ENCODE measurements at places on chromosomes 1 and 21.

DNA sequence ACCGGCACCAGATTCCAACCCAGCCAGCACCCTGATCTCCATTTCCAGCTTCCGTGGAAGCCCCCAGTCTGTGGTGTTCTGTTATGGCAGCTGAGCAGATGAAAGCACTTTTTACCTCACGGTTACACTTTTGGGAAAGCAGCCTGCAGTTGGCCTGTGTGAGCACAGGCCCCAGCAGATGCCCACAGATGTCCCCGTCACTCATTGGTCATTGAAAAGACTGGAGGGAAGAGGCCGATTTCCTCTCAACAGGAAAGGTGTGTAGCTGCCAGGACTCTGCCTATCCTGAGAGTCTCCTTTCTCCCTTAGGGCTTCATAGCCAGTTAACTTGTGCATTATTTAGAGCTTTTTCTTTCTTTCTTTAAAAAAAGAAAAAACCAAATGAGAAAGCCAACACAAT is 123.0 kb downstream of the PCBP3 start:
- no peak for DNase-seq

- no peak for DNase-seq
Observed at GRCh38 chr1:118842452-118843201, 145.5 kb downstream of the TBX15 start.

GRCh38 chr1:85576642-85577418 is 3.7 kb upstream of the CCN1 start:
- no peak for DNase-seq

DNA sequence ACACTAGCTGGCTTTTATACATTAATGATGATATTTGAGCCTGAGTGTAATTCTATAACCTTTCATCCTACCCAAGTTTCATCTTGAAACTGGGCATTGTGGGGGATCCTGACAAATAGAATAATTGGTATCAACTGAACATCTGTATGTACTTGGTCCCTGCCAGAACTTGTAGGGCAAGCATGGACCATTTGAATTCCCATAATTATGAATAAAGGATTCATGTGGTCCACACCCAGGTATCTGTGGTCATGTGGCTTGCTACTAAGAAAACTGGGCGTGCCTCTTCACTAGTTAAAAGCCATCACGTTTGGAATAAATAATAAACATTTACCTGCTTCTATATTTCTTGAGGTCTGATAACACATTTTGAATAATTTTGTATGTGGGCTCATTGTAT is 20.6 kb upstream of the VTCN1 start:
- DNase-seq = no peak

GRCh38 chr1:64654519-64655341 is 90.1 kb upstream of the RAVER2 start:
- DNase-seq = no peak

DNA sequence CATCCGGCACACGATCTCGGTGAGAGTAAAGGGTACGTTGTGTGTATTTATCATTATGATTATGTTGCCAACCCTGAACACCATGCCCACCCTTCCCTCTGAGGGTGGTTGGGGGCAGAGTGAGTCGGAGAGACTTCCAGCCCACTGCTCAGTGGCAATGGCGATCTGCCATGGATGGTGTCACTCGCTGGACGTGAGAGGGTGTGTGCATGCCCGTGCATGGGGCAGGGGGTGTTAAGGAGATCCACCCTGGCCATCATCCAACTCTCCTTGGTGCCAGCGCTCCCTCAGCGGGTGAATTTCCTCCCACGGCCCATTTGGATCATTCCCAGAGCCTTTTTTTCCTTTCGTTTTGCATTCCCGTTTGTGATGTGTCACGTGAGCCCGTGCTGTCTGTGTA is 74.1 kb upstream of the CNTN2 start:
- DNase-seq = no peak

DNA sequence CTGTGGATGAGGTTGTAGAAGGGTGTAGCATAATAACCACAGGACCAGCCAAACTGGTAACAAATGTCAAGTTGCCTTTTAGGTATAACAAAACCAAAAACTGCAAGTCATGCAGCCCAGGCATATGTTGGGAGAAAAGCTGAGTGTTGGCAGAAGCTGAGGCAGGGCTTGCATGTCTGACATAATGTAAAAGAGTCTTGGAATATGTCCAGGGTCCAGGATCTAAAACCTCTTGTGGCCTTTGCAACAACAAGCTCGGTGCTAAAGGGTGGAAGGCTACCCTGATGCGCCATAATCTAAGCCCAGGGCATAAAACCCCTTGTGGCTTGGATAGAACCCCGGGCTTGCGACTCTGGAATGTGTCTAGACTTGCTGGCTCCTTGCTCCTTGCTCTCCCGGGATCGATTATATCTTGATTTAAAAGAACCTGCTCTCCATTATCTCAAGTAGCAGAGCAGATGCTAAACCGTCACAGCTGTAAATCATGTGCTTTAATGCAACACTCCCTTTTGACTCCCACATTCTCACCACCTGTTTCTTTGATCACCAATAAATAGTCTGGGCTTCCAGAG is 26.5 kb upstream of the SLC35A3 start:
- DNase-seq = no peak

GRCh38 chr1:77347646-77348045 is 65.8 kb downstream of the AK5 start:
- no peak for DNase-seq

DNA sequence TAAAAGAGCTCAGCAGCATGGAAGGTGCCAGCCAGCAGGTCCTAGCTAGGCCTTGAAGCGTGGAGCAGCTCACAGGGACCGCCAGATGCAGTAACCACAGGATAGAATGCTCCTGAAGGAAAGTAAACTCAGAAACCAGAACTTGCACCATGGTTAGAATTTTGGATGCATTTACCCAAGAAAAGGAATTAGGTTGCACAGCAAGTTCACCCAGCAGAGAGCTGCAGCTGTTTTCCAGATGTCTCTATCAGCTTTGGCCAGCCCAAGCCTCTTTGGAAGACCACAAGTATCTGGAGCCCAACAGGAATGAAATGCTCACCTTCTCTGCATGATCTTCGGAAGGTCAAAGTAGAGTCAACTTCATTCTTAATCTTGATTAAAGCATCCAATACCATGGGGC is 21.0 kb upstream of the ATP13A2 start:
- no peak for DNase-seq

GRCh38 chr1:35810096-35810881 is 2.5 kb downstream of the AGO4 start:
- no peak for DNase-seq

- DNase-seq = no peak
Observed at GRCh38 chr1:69777971-69778370, 210.2 kb downstream of the LRRC7 start.

- DNase-seq = no peak
Observed at GRCh38 chr21:27741736-27742135, 774.8 kb upstream of the ADAMTS5 start.

DNA sequence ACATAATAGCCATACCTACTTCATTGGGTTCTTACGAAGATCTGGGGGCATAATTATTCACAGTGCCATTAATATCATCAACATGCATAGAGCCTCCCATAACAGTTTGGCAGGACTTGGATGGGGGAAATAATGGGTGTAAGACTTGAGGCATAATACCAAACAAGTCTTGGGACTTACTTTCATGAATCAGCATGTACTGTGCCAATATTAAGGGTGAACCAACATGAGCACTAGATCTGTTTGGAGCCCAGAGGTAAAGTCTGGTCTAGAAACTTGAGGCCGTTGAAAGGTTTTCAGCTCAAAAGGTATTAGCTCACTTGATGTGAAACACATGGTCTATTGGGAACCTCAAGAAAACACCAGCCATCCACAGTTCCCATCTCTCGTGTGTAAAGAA is 56.7 kb upstream of the ZC3H11B start:
- no peak for DNase-seq

GRCh38 chr1:152481869-152482664 is 28.5 kb upstream of the LCE5A start:
- no peak for DNase-seq

- no peak for DNase-seq
Observed at GRCh38 chr1:68093737-68094136, 43.3 kb upstream of the DIRAS3 start.

DNA sequence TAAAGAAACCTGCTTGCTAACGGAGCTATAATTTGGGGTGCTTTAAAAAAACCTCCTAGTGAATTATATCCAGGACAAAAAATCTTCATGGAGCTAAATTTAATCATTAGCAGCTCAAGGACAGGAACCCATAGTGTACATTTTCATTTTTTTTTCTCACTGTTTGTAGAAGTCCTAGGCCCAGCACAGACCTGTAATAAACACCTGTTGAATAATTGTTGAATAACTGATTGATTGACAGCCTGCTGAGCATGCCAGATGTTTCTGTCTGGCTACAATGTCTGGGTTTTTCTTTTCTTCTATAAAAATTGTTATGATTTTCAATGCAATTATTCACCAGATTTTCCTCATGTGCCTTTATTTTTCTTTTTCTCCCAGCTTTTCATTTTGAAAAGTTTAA is 10.9 kb upstream of the GALNT2 start:
- DNase-seq = no peak

GRCh38 chr1:204268101-204268500 is 54.3 kb upstream of the GOLT1A start:
- DNase-seq = no peak

GRCh38 chr1:30384286-30385245 is 338.8 kb downstream of the MATN1 start:
- no peak for DNase-seq

DNA sequence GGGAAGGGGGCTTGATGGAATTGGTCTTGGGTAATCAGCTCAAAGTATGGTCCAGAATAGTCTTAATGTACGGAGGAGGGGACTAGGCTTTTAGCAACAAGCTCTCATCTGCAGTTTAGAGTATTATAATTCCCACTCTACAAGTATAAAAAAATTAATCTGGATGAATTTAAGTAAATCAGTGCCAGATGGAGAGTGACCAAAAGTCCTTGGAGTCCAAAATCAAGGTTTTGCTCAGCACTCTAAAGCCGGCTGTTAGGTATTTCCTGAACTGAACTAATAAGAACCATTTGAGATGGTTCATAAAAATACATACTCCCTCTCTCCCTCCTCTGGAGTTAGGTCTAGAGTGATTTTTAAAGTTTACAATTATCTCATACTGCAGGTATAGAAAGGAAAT is 23.7 kb downstream of the GLUL start:
- no peak for DNase-seq

DNA sequence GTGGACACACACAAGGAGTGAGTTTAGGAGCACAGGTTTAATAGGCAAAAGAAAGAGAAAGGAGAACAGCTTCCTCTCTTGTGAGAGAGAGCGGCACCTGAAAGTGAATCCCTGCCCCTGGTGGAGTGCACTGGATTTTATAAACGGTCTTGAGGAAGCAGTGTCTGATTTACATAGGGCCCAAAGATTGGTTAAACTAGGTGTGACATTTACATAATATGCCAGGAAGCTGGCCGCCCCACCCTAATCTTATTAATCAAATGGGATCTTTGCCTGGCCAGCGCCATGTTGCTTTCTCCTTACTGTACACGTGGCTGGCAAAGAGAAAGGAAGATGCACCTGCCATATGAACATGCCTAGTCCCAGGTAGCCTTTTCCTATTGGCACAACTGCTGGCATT is 38.7 kb downstream of the CFH start:
- DNase-seq = no peak

DNA sequence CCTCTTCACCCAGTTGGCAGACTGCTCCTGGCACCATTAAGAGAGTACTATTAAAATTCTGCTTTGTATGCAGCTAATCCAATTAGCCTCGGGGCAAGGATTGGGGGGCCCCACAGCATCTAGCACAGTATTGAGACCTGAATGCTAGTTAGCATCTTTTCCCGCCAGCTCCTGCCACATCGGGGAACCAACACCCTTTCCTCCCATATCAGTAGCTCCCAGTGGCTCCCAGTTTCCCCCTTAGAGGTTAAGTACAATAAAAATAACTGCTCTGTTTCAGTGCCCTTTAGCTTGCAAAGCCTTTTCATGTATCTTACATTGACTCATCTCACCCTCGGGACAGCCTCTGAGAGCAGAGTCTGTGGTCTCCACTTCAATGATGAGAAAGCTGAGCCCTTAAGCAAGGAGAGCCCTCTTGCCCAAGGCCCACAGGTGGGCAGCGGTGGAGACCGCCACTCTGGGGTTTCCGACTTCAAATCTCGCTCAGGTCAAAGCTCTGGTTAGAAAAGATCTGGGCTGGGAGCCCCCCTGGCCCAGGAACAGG is 4.2 kb upstream of the PMVK start:
- no peak for DNase-seq

- no peak for DNase-seq
Observed at GRCh38 chr1:36790191-36790590, 244.1 kb downstream of the GRIK3 start.

- no peak for DNase-seq
Observed at GRCh38 chr1:231544943-231545592, 16.6 kb downstream of the TSNAX start.

- no peak for DNase-seq
Observed at GRCh38 chr1:2645143-2645542, 12.3 kb upstream of the MMEL1 start.

GRCh38 chr21:16071092-16071491 is 341.3 kb downstream of the USP25 start:
- no peak for DNase-seq

DNA sequence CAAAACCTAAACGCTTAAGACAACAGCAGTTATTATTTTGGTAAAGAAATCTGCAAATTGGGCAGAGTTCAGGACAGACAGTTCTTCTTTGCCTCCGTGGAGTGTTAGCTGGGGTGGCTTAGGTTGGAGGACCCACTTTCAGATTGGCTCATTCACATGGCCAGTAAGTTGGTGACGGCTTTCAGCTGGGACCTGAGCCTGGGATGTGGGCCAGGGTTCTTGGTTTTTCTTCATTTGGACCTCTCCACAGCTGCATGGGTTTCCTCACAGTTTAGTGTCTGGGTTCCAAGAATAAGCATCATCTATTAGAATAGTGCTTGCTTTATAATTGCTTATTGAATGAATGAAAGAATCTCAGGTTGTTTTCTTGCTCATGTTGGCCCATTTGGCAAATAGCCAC is 72.2 kb downstream of the ATF6 start:
- no peak for DNase-seq

- no peak for DNase-seq
Observed at GRCh38 chr1:12708396-12709090, 7.4 kb upstream of the AADACL3 start.

- no peak for DNase-seq
Observed at GRCh38 chr1:14741532-14741931, 143.0 kb downstream of the KAZN start.

DNA sequence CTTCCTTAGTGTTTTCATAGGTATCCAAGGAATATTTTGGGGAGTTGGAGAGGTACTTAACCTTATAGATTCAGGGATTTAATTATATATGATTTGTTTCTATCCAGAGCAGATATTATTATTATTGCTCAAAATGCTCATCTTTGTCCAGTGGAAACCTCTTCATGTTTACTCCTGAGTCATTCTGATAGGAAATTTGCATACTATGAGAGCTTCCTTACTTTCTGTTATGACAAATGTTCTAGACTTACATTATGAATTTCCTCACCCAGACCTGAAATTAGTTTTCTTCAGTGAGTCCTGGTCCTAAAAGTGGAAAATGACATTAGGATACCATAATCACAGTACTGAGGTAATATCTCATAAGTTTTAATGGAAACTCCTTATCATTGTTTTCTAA is 57.5 kb upstream of the PLPPR5 start:
- no peak for DNase-seq

- DNase-seq = no peak
Observed at GRCh38 chr1:6421266-6421665, 1.5 kb upstream of the HES2 start.
